IgD-negative memory B cell (primary cell): ENCODE measurements at places on chromosomes 4 and X. TPM values are rescaled to one million over a fixed set of nuclear protein-coding genes. Genes with fewer than 3 reads are reported as not detected.

Gene CCSER1
- polyA plus RNA-seq = 4.7 TPM

Gene F11
- polyA plus RNA-seq = not detected

Gene HTN3
- polyA plus RNA-seq = not detected

Gene CT45A1
- polyA plus RNA-seq = not detected

Gene GRIA3
- polyA plus RNA-seq = not detected

Gene SLC25A53
- polyA plus RNA-seq = 9.5 TPM

Gene RNF128
- polyA plus RNA-seq = not detected

Gene ITM2A
- 59.0 TPM for polyA plus RNA-seq

Gene PCGF3
- polyA plus RNA-seq = 6.1 TPM

Gene EVC
- 0.05 TPM for polyA plus RNA-seq

Gene CSTF2
- polyA plus RNA-seq = 14.0 TPM

Gene GPRIN3
- polyA plus RNA-seq = 0.50 TPM

Gene PNMA3
- not detected for polyA plus RNA-seq

Gene PLXNB3
- not detected for polyA plus RNA-seq

Gene RPA4
- 0.33 TPM for polyA plus RNA-seq

Gene STATH
- not detected for polyA plus RNA-seq

Gene NDNF
- polyA plus RNA-seq = not detected

Gene SLC10A4
- polyA plus RNA-seq = not detected

Gene LRIT3
- polyA plus RNA-seq = not detected

Gene IGSF1
- not detected for polyA plus RNA-seq

Gene SPACA5
- polyA plus RNA-seq = not detected

Gene ADH1B
- not detected for polyA plus RNA-seq

Gene MAGEE1
- polyA plus RNA-seq = 3.6 TPM

Gene NFKB1
- 10.4 TPM for polyA plus RNA-seq

Gene GCNA
- polyA plus RNA-seq = 0.38 TPM

Gene HTR2C
- polyA plus RNA-seq = not detected

Gene RADX
- 1.9 TPM for polyA plus RNA-seq
